ENCODE measurements at places on chromosomes 7 and 10.
A peak's percentile ranks its signal among the peaks of the same experiment; 100 is the strongest.

DNA sequence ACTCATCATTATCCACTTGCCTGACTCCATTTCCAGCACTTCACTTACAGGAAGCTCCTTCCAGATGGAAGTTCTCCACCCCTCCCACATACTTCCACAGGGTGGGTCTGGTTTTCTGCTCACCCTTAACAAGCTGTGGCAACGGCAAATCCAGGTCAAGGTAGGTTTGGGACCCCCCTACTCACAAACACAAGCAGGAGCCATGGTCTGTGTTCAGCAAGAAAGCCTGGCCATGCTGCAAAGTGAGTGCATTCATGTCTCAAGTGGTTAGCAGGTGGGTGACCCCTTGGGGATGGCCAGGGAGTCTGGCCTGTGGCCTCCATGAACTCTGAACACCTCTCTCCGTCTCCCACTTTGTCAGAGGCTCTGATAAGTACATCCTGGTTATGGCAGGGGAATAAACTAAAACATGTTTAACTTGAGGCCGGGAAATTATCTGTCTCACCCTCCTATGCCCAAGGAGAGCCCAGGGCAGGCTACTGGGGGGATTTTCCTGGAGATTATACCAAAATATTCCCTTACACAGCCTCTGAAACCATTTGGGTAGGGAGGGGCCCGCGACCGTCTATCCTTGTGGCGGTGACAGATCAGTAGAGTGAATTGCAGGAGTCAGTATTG lies 844 bp downstream of the XPNPEP1 start:
- no peak for DNase-seq

- peak; percentile 89 for DNase-seq
Measured at GRCh38 chr10:21083861-21084260, 186.8 kb upstream of the NEBL start.

DNA sequence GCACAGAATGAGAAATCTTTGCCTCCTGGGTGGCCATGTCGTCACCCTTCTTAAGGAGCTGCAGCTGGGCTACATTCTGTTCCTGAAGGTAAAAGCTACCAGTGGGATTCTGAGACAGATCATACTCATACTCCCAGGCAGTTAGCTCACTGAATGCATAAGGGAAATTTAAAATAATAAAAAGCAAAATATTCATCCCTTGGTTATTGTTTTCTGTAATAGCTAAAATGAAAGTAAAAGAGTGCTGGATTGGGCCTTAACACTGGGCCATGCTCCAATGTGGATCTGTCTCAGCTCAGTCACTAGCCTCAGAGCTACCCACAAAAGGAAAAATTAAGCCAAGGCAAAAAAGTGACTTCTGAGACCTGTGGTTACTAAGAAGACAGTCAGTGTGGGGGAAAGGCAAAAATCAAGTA lies 8.9 kb upstream of the DYNC2I1 start:
- no peak for DNase-seq

GRCh38 chr10:6255548-6256061 lies 52.9 kb downstream of the PFKFB3 start:
- DNase-seq: no peak

DNA sequence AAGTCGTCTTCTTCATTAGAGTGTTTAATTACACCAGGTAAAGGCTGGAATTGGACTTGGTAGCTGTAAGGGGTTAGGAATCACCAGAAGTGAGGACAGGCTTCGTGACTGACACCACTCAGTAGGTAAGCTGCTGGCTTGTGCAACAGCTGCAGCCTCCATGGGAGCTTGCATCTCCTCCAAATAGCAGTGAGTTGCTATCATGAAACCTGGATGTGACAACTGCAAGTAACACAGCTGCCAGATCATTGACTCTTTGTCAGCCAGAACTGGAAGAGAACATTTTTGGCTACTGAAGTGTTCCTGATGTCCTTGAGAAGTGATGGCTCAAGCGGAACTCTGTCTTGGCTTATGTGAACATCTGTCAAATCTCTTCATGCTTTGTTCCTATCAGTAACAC lies 64.1 kb upstream of the MSRB2 start:
- no peak for DNase-seq

DNA sequence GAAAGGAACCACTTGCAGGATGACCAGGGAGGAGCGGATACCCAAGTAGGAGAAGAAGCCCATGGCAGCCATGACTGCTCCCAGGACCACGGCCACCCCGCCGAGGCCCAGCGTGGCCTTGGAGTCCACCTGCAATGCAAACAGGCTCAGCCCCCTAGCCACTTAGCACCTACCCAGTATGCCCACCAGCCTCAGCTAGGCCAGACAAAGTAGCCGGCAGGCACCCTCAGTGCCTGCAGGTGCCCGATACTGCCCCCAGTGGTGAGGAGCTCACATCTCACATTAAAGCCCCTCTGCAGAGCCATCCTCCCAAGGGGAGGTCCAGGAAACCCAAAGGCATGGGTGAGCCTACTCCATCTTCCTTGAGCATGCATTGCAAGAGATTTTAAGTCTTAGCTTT lies 6.6 kb downstream of the NPC1L1 start:
- DNase-seq: peak; percentile 15

DNA sequence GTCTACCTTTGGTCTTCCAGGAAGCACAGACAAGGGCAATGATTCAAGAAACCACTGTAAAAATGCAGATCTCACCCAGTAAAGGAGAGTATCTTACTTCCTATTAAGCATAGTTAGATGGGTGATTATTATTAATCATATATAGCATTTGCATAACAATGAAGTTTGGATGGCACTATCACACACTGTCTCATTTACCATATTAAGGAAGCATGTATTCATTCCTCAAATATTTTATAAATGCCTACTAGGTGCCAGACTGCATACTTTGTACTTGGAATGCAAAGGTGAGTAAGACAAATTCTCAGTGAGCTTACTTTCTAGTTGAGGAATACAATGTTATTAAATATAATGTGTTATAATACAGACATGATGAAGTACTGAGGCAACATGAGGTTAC lies 53.9 kb upstream of the SKAP2 start:
- DNase-seq: no peak

DNA sequence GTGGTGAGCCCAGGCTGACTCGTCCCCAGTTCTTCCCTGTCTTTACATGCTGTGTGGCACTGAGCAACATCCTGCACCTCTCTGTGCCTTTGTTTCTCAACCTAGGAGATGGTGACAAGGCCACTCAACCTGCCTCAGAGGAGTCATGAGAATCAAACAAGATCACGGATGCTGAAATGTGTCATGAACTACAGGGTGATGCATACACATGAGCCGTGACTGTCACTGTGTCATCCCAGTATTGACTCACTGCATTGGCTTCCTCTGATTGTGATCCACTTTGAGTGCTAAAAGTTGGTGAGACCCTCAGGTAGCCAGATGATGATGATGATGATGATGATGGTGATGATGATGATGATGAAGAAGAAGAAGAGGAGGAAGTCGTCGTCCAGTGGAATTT lies 11.5 kb downstream of the C10orf71 start:
- DNase-seq: no peak

DNA sequence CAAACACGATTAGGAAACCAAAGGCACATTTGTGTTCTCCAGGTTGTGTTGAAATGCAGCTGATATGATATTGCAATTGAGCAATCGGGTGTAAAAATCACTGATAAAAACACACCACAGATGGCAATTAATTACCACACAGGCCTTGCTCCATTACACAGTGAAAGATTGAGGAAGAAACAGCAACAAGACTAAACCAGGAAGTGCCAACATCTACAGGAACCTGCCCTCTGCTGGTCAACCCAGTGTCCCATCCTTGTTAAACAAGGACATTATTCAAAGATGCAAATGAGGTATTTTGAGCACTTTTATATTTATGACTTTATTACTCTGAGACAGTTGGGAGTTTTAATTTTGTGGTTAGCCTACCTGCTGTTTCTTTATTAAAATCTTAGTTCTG lies 765.6 kb upstream of the GHITM start:
- peak; percentile 6 for DNase-seq

DNA sequence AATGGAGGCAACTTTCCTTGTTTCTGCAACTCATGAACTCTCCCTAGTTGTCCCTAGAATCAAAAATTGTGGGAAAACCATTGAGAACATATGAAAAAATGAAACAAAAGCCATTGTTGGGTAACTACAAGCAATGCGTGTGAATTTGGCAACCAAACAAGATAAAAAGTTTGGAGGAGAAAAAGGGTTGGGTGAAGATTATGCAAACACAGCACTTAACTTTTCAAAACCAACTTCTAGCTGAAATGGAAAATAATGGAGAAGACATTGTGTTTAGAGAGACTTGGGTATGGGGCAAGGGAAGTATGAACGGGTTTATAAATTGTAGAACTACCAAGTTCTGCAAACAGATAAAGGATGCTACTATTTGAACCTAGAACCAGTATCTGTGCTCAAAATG lies 89.0 kb upstream of the SVIL start:
- no peak for DNase-seq

DNA sequence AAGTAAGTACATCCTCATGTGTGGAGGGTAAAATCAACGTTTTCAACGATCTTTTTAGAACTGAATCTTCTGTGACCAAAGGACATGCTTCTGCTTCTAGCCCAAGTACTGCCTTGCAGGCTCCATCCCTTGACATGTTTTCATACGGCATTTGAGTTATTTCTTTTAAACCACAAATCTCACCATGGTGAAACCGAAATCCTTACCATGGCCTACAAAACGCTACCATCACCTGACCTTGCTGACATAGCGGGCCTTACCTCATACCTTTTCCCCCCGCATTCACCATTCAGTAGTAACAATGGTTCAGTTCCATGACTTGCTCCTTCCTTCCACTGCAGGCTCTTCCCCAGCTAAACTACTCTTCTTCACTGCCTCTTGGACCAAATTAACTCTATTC lies 3.5 kb downstream of the RNF216 start:
- no peak for DNase-seq

DNA sequence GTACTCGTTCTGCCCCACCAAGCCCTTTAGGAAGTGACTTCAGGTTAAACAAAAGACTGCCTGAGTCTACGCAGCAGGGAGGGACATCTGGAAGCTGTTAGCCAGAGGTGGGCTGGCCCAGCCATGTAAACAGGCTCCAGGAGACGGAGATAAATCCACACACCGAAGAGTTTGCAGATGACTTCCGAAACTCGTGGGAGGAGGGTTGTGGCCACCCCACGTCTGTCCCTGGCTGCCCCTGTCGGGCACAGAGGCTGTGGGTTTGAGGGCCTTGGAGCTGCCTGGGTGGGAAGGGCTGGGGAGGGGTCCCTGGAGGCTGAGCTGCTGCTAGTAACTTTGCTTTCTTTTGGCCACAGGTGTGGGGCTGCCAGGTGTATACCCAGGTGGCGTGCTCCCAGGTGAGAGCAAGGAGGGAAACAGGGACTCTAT lies 15.6 kb downstream of the ELN start:
- no peak for DNase-seq

DNA sequence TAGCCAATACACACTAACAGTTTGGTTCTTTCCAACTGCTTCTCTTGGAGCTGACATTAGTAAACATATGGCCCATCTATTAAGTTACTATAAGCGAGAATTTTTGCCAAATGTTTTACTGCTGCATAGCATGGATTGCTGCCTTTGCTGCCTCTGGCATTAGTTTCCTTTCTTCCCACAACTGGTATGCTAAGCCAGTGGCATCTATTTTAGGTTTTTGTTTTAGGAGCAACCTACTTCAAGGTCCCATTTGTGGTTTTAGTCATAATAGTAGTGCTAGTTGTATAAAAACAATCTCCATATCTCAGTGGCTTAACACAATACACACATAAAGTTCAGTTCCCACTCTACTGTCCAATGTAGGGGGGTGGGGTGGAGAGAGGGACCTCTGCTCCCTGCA lies 25.9 kb upstream of the PANK1 start:
- DNase-seq: no peak

DNA sequence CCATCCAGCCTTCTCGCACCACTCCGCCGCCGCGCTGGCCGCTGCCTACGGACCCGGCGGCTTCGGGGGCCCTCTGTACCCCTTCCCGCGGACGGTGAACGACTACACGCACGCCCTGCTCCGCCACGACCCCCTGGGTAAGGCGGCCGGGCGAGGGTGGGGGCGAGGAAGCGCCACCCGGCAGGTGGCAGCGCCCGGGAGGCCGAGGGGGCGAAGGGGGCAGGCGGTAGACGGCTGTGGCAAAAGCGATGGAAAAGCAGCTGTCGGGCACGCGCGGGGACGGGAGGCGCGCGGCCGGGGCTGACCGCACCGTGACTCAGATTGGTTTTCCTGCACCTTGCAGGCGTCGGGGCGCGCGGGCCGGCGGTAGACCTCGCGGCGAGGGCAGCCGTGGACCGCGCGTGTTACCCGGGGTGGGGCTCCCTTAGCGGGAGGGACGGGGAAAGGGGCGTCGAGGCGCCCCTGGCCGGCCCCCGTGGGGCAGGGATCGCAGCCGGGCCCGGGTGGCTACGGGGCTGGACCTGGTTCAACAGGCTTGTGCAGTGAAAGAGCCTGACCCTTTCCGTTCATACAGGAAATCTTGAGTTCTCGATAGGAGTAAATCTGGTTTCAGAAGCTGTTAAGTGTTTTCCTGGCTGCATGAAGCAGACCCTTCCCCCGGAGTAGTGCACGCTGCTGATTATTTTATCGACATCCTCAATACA lies 608 bp downstream of the HHEX start:
- DNase-seq: peak; percentile 31

- no peak for DNase-seq
Measured at GRCh38 chr7:32044739-32045138, 25.5 kb downstream of the PDE1C start.

DNA sequence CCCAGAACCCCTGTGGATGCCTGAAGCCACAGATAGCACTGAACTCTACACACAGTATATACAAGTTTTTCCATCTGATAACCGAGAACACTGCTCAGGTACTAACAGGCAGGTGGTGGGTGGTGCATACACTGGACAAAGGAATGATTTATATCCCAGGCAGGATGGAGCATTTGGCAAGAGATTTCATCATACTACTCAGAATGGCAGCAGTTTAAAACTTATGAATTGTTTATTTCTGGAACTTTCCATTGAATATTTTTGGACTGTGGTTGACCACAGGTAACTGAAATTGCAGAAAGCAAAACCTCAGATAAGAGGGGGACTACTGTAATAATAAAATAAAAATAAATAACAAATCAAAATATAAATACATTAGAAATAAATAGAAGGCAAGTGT lies 10.9 kb upstream of the KCNMA1 start:
- no peak for DNase-seq

DNA sequence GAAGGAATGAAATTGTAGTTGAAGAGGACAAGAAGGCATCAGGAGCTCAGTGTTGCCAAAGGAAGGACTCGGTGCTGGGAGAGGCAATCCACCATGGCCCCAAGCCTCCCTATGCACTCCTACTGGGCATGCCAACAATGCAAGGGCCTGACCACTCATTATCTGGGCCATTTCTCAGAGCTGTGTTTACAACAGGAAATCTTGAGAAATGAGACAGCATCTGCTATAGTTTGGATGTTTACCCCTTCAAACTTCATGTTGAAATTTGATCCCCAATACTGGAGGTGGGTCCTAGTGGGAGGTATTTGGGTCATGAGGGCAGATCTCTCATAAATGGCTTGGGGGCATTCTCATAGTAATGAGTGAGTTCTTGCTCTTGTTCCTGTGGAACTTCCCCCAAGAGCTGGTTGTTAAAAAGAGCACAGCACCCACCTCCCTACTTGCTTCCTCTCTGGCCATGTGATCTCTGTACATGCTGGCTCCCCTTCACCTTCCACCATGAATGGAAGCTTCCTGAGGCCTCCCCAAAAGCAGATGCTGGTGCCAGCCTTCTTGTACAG lies 50.8 kb upstream of the AOAH start:
- no peak for DNase-seq
